ENCODE measurements at places on chromosomes 3 and 15. TPM values are rescaled to one million over a fixed set of nuclear protein-coding genes. Genes with fewer than 3 reads are reported as not detected.

Gene TRPM1
- not detected for total RNA-seq

Gene KBTBD12
- total RNA-seq: not detected

Gene FEZF2
- not detected for total RNA-seq

Gene GRIP2
- 0.18 TPM for total RNA-seq

Gene CSPG5
- 0.59 TPM for total RNA-seq

Gene CELF6
- 0.65 TPM for total RNA-seq

Gene C3orf70
- total RNA-seq: 5.0 TPM

Gene SPCS1
- 124 TPM for total RNA-seq

Gene ITIH1
- not detected for total RNA-seq

Gene PTPRG
- total RNA-seq: 51.5 TPM

Gene TTLL13
- not detected for total RNA-seq

Gene IRAK2
- 1.3 TPM for total RNA-seq

Gene CD80
- total RNA-seq: not detected

Gene C2CD4B
- total RNA-seq: not detected

Gene SEMA3B
- total RNA-seq: 8.1 TPM

Gene IL16
- not detected for total RNA-seq

Gene ELL3
- 1.6 TPM for total RNA-seq

Gene P2RY14
- not detected for total RNA-seq

Gene CX3CR1
- not detected for total RNA-seq

Gene MNS1
- 2.5 TPM for total RNA-seq

Gene FURIN
- 98.3 TPM for total RNA-seq

Gene LRRIQ4
- total RNA-seq: not detected

Gene CNTN3
- total RNA-seq: 0.35 TPM

Gene AHSG
- total RNA-seq: not detected

Gene MYL3
- 1.6 TPM for total RNA-seq

Gene FOXB1
- total RNA-seq: not detected

Gene LIPH
- not detected for total RNA-seq

Gene ZNF502
- not detected for total RNA-seq

Data from osteocyte (in vitro differentiated cells).